Stimulated activated naive CD4-positive, alpha-beta T cell (primary cell): ENCODE measurements at places on chromosomes 2 and 18.

DNA sequence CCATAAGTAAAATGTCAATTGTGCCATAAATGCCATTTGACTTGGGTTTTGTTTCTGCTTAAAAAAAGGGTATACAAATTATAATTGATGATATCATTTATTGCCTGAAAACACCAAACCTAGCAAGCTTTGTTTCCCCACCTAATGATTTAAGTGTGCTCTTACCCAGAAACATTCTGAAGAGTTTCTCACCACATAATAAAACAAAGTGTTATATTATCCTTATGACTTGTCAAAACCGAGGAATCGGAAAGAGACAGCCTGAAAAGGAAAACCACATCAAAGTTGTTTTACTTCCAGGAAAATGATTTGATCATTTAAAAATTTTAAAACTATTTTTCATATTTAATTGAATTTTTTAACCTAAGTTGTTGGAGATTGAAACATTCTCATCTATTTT is 170.5 kb upstream of the SLC39A10 start:
- no peak for DNase-seq

- no peak for DNase-seq
These were observed 418.8 kb upstream of the NETO1 start for GRCh38 chr18:73286584-73286983.

- DNase-seq = no peak
These were observed 24.5 kb upstream of the MYO1B start for GRCh38 chr2:191220671-191221070.

DNA sequence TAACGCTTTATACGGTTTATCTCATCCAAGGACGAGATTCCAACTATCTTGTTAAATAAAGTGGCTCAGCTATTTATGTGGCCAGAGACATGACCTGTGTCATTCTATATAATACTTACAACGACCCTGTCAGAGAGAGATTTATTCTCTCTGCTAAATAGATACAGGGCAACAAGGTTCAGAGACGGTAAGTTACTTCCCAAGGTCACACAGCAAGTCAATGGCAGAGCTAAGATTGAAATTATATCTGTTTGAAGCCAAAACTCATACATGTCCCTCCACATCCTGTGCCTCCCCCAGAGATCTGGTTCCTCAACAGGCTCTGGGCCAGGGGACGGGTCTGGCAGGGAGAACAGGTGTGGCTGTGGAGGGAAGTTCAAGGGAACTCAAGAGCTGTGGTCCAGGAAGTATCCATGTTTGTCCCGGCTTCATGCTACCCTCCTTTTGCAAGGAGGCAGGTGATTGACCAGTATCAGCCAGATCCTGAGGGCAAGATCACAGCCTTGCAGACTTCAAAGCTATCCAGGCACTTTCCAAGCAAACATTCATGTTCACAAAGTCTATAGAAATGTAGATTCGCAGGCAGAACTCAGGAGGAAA is 99.8 kb downstream of the CAPN13 start:
- no peak for DNase-seq

DNA sequence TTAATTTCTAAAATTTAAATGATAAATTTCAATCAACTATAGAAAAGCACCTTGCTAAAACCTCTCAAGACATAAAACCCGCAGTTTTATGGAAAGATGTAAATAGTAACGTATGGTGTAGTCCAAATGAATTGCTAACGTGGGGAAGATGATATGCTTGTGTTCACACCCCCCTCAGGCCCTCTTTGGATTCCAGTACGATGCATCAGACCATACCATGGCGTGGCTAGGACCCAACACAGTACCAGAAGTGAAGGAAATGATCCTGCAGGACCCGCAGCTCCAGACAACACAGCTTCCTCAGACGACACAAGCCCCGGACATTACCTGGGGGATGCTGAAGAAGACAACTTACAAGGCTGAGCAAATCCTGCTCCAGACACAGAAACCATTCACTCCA is 60.1 kb upstream of the DYSF start:
- no peak for DNase-seq

DNA sequence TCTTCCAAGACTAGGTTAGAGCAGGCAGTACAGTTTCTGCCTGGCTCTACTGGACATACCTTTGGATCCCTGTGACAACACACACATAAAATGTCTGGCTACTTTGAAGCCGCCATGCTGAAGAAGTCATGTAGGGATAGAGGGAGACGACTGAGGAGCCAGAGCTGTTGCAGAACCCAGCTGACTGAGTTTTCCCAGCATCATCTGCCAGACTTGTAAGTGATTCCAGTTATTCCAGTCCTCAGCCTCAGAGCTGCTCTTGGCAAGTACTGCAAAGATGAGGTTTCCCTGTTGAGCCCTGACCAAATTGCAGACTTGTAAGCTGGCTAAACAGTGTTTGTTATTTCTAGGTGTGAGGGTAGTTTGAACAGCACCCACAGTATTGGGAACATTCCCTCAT is 31.5 kb upstream of the TSPYL6 start:
- DNase-seq = no peak

DNA sequence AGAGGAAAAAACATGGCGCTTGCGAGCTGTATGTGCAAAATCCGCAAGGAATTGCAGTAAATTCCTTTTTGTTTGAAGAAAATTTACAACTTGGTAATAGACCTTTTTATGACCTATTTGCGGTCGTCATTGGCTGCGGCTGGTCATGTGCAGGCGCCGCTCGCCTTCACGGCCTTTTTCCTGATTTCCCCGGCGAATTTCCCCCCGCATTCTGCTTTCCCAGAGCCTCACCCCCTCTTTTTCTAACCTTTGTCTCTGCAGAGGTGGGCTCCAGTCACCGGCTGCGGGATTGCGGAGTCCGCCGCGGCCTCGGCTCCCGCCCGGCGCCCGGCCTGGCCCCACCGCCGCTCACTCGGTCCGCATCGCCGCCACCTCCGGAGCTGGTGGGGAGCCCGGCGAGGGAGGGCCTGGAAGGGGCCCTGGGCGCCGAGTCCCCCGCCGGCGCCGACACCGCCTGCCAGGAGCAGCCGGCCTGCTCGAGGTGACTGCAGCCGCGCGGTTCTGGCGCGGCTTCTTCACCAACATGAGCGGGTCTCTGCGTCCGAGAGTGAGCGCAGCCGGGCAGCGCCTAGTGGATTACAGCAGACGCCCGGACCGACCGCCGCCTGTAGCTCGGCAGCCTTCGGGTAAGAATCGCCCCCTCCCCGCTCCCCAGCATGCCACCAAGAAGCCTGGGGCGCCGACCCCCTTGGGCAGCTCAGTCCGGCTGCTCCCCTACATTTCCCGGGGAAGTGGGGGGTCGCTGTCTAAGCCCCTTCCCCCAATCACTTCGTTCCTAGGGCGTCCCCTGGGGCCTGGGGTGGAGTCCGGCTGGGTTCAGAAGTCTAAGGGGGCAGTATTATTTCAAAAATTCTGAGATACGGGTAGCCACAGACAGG is 7.1 kb downstream of the HOXD8 start:
- no peak for DNase-seq

DNA sequence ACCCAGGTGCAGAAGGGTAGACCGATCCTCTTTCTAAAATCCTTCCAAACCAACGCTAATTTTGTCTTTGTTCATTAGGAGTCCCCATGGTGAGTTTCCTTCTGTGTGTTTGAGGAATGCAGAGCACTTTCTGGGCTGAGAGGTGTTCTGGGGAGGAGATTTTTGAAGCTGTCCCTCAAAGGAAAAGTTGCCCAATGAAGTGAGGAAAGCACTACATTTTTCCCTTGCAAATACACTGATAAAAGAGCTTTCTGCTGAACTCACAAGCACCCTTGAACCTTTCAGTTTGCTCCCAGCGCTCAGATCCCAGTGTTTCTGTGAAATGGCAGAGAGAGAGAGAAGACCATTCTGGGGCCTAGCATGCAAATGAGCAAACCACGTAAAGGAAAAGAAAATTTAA is 299.6 kb upstream of the FANCL start:
- no peak for DNase-seq

DNA sequence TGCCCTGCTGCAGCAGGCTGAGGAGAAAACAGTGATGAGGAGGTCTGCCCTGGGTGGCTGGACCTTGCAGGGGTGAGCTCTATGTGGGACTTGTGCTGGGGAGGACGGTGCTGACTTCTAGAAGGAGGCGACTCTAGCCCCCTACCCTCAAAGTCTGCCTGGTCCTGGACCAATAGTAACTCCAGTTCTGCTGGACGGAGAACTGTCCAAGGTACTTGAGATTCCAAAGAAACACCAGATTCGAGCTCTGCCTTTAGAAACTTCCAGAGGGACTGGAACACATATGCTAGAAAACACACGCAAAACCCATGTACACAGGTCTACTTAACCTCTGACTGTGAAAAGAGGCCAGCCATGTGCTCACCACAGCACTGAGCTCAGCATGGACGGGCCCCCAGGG is 260.6 kb downstream of the TWIST2 start:
- no peak for DNase-seq

- no peak for DNase-seq
These were observed 10.9 kb upstream of the MYOM1 start for GRCh38 chr18:3230401-3231334.

DNA sequence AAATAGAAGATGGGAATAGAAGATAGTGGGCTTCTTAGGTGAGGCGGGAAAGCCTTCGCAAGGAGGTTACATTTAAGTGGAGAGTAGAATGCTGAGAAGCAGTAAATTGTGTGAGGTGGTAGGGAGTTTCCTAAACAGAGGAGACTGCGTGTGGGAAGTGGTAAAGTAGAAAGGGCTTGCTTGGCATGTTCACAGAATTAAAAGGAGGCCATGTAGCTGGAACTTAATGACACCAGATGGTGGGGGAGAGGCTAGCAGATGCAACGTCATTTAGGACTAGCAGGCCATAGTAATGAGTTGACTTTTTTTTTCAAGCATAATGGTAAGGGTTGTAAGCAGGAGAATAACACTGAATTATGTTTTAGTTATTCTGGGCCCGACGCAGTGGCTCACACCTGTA is 13.0 kb upstream of the RTN4 start:
- DNase-seq = no peak

DNA sequence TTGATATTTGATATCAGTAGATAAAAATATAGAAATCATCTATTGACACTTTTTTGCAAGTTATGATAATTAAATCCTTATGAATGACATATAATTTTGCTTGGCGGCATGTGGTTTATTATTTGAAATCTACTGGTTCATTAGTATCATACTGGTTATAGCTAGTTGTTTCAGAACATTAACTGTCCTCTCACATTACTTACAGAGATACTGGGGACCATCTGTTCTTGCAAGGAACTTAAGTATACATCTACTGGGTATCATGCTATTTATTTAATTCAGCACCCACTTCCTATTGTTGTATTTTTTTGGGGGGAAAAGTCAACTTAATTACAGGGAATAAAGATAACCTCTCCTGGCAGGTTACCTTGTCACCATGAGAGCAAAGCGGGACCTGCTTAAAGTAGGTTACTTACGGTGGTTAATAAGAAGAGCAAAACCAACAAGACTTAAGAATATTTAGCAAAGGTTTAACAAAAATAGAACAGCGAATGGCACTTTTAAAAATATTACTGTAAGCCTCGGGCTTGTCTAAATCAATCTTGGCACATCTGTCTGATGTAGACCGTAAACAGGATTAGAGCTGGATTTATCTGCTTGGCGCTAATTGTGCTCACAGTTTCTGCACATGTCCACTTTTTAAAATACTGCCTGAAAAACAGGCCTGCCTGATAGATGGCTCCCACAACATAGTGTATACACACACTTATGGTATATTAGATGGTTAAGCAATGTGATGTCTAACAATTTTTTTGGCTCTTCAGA is 41.8 kb downstream of the CERKL start:
- DNase-seq = no peak

DNA sequence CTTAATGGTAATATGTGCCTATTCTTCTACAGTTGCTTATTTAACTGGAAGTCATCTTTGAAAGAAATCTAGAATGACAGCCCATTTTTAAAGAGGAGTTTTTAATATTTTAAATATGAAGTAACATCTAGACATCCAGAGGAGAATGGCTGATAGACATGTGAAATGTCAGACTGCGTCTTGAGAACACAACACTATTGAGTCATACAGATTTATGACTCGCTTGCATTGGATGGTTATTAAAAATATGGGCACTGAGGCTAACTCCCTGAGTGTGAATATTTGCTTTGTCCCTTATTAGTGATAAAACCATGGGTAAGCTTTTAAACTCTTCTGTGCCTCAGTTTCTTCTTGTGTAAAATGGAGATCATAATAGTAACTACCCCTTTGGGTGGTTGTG is 22.9 kb downstream of the TDRD15 start:
- no peak for DNase-seq

DNA sequence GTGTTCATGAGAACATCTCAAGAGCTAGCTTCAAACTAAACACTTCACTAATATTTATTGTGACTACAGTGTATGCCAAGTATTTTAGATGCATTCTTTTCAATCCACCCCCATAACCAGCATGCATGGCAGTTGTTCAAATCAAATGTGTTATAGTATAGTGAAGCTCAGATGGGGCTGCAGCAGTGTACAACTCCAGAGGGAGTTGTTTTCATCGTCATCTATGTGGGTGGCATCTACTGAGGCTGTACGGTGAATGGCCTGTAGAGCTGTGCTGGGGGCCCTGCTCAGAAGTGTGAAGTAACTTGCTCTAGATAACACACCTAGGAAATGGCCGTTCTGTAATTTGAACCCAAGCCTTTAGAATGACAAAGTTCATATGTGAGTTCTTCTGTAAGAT is 71.8 kb upstream of the LRATD1 start:
- no peak for DNase-seq

GRCh38 chr2:41965909-41966295 is 81.9 kb upstream of the PKDCC start:
- DNase-seq = no peak

- no peak for DNase-seq
These were observed 46.4 kb downstream of the ACYP2 start for GRCh38 chr2:54161660-54162424.

DNA sequence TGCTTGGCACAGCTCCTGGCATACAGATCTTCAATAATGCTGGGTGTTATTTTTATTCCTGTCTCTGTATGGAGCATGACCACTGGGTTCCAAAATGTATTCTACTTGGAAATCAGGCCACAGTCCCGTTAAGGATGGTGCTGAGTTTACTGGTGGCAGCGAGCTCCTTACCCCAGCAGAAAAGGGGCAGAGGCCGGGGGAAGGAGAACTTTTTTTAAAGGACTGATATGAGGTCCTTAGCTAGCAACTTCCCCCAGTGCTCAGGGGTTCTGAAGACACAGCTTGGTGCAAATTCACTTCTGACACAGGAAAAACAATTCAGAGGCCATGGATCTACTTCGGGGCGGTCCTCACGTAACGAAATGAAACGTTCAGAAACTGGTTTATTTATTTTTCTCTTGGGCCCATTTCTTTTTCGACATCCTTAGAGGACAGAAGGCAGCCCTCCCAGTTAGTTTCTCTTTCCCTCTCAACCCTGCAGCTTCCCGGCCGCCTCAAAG is 872 bp downstream of the RDH14 start:
- DNase-seq = no peak

- no peak for DNase-seq
These were observed 55.7 kb downstream of the KLHL14 start for GRCh38 chr18:32717126-32717525.

DNA sequence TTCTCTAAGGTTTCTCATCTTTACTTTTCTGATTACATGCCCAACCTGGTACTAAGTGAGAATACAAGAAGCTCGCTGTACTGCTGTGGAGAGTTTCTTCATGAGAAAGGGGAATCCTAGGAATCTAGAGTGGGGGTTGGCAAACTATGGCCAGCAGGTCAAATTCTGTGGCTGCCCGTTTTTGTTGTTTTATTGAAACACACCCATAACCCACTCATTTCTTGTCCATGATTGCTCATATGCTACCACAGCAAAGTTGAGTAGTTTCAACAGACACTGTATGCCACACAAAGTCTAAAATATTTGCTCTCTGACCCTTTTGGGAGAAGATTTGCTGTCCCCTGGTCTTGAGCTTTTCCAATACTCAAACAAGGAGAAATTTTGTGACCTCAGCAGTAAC is 58.8 kb downstream of the C2orf74 start:
- no peak for DNase-seq

GRCh38 chr18:31424383-31424988 is 23.1 kb upstream of the DSG3 start:
- DNase-seq = no peak
